Activated naive CD8-positive, alpha-beta T cell treated with anti-CD3 and anti-CD28 coated beads, Interleukin-2, amount 10 ng/mL, durations not matched to agents 7 days and 5 days (primary cell): ENCODE measurements at places on chromosomes 6 and 20. TPM values are rescaled to one million over a fixed set of nuclear protein-coding genes. Genes with fewer than 3 reads are reported as not detected.

- no peaks in the 10 kb centered on the region for H3K4me1 ChIP-seq
- no peak overlapping the region for H3K4me3 ChIP-seq
Observed at GRCh38 chr6:86511962-86512361, 425.4 kb upstream of the HTR1E start.

- no peak overlapping the region for H3K27ac ChIP-seq
- H3K27me3 ChIP-seq, result no peaks in the 10 kb centered on the region
- H3K36me3 ChIP-seq, result no peaks in the 10 kb centered on the region
- no peaks in the 10 kb centered on the region for H3K4me1 ChIP-seq
- no peak overlapping the region for H3K4me3 ChIP-seq
Observed at GRCh38 chr20:61407561-61407960, 155.5 kb downstream of the CDH4 start.

GRCh38 chr6:169490246-169490641 is 211.6 kb downstream of the WDR27 start:
- no peaks in the 10 kb centered on the region for H3K27me3 ChIP-seq
- no peak overlapping the region for H3K4me3 ChIP-seq
- H3K27ac ChIP-seq, result no peak overlapping the region

GRCh38 chr6:139757784-139758183 is 383.3 kb upstream of the CITED2 start:
- H3K36me3 ChIP-seq, result no peaks in the 10 kb centered on the region
- no peak overlapping the region for H3K27ac ChIP-seq
- no peaks in the 10 kb centered on the region for H3K27me3 ChIP-seq

The HLA-DQA1 gene
- total RNA-seq, result 4.6 TPM
